ENCODE measurements at places on chromosomes 5 and 9. TPM values are rescaled to one million over a fixed set of nuclear protein-coding genes. Genes with fewer than 3 reads are reported as not detected.

SLC27A6 gene
- not detected for total RNA-seq

DNA sequence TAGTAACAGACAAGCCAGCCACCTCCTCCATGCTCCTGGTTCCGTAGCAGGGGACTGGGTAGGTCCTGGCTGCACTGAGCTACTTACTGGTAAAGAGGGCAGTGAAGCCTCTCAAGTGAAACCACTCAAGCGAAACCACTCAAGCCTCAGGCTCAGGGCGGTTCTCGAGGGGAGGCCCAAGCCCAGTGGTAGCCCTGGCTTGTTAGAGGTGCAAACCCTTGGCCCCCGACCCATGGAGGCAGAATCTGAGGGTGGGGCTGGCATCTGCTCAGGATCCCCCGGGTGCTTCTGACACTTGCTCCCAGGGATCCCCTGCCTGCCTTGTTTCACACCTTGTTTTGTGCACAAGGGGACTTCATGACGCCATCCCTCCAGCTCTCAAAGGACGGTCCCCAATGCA lies 76.5 kb upstream of the OLFM1 start:
- DNase-seq = peak; percentile 35
- H3K36me3 ChIP-seq = peaks cover 3% of the 10 kb centered on the region
- H3K27ac ChIP-seq = no peak overlapping the region

DNA sequence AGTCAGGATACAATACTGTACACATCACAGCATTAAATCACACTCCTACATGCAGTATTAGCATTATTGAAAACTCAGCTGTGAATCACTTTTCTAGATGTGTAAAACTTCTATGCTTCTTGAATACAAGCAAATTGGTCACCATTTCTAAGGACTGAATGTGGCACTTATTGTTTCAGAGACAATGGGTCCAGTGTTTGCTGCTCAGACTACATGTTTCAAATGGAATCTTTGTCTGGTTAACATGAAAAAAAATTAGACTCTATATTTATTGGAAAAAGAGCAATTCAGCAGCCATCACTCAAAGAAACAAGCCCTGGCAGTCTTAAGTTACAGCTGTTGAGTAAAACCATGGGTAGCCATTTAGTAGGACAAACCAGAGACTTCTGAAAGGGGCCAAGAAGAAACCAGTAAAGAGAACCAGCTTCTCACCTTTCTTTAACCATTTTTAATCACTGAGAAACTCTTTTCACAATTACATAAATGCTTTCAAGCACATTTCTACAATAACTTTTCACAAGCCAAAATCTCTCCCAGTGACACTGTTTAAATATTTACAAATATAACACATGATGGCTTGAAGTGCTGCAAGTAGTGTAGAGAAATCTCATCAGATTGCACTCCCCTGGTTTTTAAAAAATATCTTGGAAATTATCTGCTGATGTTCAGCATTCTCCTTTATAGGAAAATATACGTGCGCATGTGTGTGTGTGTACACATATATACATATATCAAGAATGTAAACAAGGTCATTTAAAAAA lies 35.2 kb downstream of the OR2K2 start:
- no peak overlapping the region for H3K27ac ChIP-seq
- H3K36me3 ChIP-seq = no peaks in the 10 kb centered on the region
- DNase-seq = no peak
- H3K4me3 ChIP-seq = no peak overlapping the region

DNA sequence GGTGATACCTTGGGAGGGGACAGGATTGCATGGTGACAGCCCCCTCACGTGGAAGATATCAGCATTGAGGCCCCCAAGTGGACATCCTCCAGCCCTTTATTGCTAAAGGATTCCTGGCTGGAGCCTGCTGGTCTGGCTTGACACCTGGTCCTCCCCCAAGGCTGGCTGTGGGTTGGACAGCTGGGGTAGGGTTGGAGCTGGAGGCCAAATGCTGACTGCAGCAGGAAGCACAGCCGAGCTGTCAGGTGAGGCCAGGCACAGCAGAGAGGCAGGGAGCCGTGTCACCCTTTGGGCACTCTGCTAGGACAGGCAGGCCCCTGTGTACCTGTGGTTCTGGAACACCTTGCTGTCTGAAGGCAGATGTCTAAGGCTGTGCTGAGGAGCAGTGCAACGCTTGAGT lies 2.2 kb downstream of the CACFD1 start:
- H3K4me1 ChIP-seq = peaks cover 36% of the 10 kb centered on the region
- no peak for DNase-seq
- H3K27ac ChIP-seq = peak overlapping the region; percentile 93
- H3K4me3 ChIP-seq = peak overlapping the region; percentile 92
- H3K27me3 ChIP-seq = peaks cover 11% of the 10 kb centered on the region
- H3K36me3 ChIP-seq = no peaks in the 10 kb centered on the region

DNA sequence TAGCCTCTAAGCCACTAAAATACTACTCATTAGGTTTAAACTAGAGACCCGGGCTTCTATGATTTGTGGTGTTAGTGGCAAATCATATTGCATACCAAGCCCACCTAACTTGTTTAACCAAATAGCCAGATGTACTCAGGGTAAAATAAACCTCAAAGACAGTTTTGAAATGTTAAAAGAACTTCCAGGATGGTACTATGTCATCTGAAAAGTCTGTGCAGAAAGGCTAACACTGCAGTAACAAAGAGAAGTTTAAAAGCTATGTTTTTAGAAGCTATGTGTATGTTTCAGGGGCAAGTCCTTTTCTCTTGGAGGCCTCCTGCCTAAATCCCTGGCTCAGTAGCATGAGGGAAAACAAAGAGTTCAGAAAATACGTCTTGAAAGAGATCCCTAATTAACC lies 84.9 kb upstream of the IL7R start:
- no peak overlapping the region for H3K27ac ChIP-seq
- no peaks in the 10 kb centered on the region for H3K36me3 ChIP-seq
- no peaks in the 10 kb centered on the region for H3K27me3 ChIP-seq
- no peak overlapping the region for H3K4me3 ChIP-seq

DNA sequence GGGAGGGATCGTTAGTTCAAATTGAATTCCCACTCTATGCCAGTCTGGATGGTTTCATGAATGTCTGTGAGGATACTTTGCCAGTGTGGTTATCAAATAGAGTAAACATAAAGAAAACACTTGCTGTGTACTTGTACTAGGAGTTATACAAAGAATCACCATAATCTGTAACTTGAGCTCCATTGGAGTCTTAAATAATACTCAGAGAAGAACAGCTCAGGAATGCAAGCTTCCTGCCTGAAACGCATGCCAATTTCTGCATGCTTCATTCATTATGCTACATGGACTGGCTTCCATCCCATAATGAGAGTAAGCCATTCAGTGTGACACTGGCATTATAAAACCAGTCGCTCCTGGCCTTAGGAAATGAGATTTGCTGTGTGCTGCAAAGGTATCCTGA lies 351.4 kb downstream of the SEMA5A start:
- peaks cover 5% of the 10 kb centered on the region for H3K36me3 ChIP-seq
- H3K4me1 ChIP-seq = peaks cover 4% of the 10 kb centered on the region
- H3K27me3 ChIP-seq = peaks cover 1% of the 10 kb centered on the region
- no peak overlapping the region for H3K4me3 ChIP-seq

DNA sequence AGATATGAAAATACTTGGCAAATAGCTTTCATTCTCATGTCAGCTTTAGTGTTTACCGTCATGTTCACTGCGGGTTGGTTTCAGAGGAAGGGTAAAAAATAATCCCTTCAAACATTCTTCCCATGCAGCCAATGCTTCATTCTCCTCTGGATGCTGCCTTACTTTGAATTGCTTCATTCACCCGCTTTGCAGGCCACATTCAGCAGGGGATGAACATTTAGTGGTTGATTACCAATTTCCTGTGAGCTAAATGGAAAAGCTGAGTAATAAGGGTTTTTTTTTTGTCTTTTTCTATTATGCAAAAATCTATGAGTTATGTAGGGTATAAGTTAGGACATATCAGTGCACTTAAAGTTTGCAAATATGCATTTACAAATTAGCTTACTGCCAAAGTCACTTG lies 96.3 kb upstream of the MEF2C start:
- H3K4me3 ChIP-seq = no peak overlapping the region
- H3K4me1 ChIP-seq = peaks cover 17% of the 10 kb centered on the region
- H3K27ac ChIP-seq = no peak overlapping the region
- no peak for DNase-seq
- H3K27me3 ChIP-seq = peaks cover 1% of the 10 kb centered on the region

CYSRT1 gene
- total RNA-seq = 2.1 TPM

DNA sequence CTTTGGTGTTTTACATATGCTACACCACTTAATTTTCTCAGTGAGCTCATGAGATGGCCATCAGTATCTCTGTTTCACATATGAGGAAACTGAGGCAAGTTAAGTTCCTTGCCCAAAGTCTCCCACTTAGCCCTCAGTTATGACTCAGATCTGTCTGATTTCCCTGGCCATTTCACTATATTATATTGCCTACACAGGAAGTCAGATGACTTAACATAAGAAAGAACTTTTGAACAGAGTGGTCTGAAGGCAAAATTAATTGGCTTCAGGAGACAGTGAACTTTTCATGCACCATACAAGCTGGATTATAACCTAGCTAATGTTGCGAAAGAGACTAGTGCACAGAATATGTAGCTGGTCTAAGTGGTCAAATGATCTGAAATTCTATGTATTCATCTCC lies 221.6 kb downstream of the NFIB start:
- H3K27ac ChIP-seq = no peak overlapping the region
- H3K4me3 ChIP-seq = no peak overlapping the region
- peaks cover 8% of the 10 kb centered on the region for H3K4me1 ChIP-seq
- peaks cover 4% of the 10 kb centered on the region for H3K27me3 ChIP-seq
- no peak for DNase-seq

AGXT2 gene
- total RNA-seq = not detected

DNA sequence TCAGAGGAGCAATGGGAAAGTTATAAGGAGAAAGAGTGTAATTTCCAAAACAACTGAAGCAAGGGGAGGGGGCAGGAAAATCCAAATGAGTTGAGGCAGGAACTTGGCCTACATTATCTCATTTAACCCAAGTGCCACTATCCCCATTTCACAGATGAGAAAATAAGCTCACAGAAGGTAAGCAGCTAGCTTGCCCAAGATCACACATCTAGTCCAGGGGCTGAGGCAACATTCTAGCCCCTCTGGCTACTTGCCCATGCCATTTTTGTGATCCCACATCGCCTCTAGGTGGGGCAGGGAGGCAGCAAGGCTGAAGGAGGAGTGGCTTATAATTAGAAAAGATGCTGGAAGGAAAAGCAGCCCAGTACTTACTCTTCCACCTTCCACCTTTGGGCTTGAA lies 2.6 kb upstream of the PSIP1 start:
- peaks cover 7% of the 10 kb centered on the region for H3K4me1 ChIP-seq
- no peaks in the 10 kb centered on the region for H3K36me3 ChIP-seq
- peak; percentile 26 for DNase-seq
- no peak overlapping the region for H3K4me3 ChIP-seq

DNA sequence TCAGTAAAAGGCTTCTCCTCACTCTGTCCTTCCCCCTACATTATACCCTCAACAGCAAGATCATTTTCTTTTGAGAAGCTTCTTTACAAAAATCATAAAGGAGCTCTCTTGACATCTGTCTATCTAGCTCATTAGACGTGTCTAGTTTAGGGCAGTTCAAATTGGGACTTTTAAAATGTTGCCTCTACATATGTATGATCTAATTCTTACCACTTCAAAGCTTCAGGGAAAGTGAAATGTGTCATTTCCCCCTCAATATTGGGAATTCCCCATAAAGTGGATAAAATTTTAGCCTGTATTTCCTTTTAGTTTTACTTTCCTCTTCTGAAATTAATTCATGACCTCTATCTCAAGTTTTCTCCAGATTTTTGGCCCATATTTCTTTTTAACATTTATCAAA lies 323.7 kb downstream of the ARRDC3 start:
- no peak for DNase-seq
- no peak overlapping the region for H3K4me3 ChIP-seq
- H3K36me3 ChIP-seq = no peaks in the 10 kb centered on the region
- H3K27ac ChIP-seq = no peak overlapping the region

GDNF gene
- total RNA-seq = 0.51 TPM

- H3K36me3 ChIP-seq = peaks cover 20% of the 10 kb centered on the region
- H3K27ac ChIP-seq = no peak overlapping the region
- DNase-seq = no peak
- no peaks in the 10 kb centered on the region for H3K27me3 ChIP-seq
- no peak overlapping the region for H3K4me3 ChIP-seq
Measured at GRCh38 chr5:119131530-119132304, 60.8 kb downstream of the DMXL1 start.

RASGRF2 gene
- 1.4 TPM for total RNA-seq

DNA sequence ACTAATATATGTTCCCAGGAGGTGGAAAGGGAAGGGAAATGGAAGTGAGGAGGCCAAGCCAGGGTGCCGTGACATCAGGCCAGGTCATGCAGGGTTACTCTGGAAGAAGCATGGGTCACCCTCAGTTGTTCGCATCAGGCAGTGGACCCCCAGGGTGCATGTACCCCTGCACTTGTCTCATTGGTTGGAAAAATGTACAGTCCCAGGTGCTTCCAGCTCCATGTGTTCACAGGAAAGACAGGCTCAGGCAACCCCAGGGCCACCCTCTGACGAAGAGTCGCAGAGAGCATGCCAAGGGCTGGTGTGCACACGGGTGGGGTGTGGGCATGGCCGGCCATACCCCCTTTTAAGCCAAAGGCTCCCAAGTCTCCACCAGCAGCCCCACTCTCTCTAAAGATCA lies 208.9 kb downstream of the AOPEP start:
- no peak overlapping the region for H3K4me3 ChIP-seq
- DNase-seq = no peak
- peaks cover 8% of the 10 kb centered on the region for H3K27me3 ChIP-seq
- peaks cover 1% of the 10 kb centered on the region for H3K36me3 ChIP-seq
- H3K27ac ChIP-seq = no peak overlapping the region
- peaks cover 11% of the 10 kb centered on the region for H3K4me1 ChIP-seq

DNA sequence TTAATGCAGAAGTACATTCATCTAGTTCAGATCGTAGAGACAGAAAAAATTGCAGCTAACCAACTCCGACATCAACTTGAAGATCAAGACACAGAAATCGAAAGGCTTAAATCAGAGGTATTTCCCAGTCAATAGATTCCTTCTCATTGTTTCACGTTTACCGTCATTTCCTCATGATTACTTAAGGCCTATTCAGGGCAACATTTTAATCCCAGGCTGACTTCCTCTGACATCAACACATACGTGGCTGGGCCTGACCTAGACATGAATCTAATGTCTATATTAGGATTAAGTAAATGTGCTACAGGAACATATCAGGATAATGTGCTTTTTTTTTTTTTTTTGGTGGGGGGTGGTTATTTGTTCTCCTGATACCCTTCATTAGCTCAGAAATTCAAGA lies 107.9 kb downstream of the RASGRF2 start:
- no peak overlapping the region for H3K4me3 ChIP-seq
- H3K4me1 ChIP-seq = no peaks in the 10 kb centered on the region
- no peak for DNase-seq

WDR36 gene
- 20.8 TPM for total RNA-seq

TRAF1 gene
- total RNA-seq = 1.6 TPM
